H9 (cell line): ENCODE measurements at places on chromosomes 7 and 10. TPM values are rescaled to one million over a fixed set of nuclear protein-coding genes. Genes with fewer than 3 reads are reported as not detected.

GRCh38 chr7:5776894-5777660 is 4.4 kb downstream of the RNF216 start:
- no peak overlapping the region for H3K27ac ChIP-seq
- no peak for DNase-seq
- no peaks in the 10 kb centered on the region for H3K27me3 ChIP-seq
- H3K36me3 ChIP-seq = peaks cover 26% of the 10 kb centered on the region

GRCh38 chr10:109126016-109126415 is 797.3 kb downstream of the XPNPEP1 start:
- no peaks in the 10 kb centered on the region for H3K4me1 ChIP-seq
- H3K27ac ChIP-seq = no peak overlapping the region
- no peak overlapping the region for H3K4me3 ChIP-seq
- no peak for DNase-seq
- H3K27me3 ChIP-seq = no peaks in the 10 kb centered on the region

DNA sequence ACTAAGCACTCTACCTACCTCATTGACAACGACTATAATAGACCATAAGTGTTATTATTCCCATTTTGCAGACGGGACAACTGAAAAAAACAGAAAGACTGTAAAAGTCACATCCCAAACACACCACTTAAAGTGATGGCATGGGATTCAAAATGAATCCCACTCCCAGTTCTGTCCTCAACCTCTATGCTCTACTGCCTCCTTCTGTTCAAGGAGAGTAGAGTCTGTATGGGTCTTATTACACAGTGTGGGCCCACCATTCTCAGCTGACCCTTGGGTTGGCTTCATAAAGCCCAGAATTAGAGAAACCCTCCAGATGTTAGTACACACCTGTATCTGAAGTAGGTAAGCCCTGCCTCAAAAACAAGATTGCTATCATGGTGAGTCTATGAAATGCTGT is 102.2 kb downstream of the GRM8 start:
- H3K4me1 ChIP-seq = no peaks in the 10 kb centered on the region
- H3K4me3 ChIP-seq = no peak overlapping the region
- DNase-seq = no peak
- no peaks in the 10 kb centered on the region for H3K36me3 ChIP-seq
- no peak overlapping the region for H3K27ac ChIP-seq

- no peaks in the 10 kb centered on the region for H3K4me1 ChIP-seq
- no peak overlapping the region for H3K27ac ChIP-seq
- H3K4me3 ChIP-seq = no peak overlapping the region
- DNase-seq = no peak
- no peaks in the 10 kb centered on the region for H3K27me3 ChIP-seq
These were observed 230.4 kb downstream of the USP6NL start for GRCh38 chr10:11381023-11381422.

DNA sequence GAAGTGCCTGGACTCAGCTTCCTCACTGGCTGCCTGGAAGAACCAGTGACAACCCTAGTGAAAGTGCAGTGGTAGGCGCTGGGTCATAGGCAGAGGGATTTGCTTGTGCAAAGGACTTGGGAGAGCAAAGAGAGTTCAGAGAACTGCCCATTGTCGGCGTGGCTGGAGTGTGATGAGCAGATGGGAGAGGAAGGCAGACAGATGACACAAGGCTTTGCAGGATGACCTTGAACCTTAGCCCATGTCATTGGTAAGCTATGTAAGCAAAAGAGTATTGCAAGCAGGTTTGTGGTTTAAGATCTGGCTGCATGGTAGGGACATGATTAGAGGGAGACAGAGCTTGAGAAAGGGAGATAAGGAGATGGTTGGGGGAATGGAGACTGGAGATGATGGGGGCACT is 35.3 kb upstream of the NOBOX start:
- DNase-seq = no peak
- H3K4me3 ChIP-seq = no peak overlapping the region
- no peaks in the 10 kb centered on the region for H3K4me1 ChIP-seq
- H3K36me3 ChIP-seq = no peaks in the 10 kb centered on the region

DNA sequence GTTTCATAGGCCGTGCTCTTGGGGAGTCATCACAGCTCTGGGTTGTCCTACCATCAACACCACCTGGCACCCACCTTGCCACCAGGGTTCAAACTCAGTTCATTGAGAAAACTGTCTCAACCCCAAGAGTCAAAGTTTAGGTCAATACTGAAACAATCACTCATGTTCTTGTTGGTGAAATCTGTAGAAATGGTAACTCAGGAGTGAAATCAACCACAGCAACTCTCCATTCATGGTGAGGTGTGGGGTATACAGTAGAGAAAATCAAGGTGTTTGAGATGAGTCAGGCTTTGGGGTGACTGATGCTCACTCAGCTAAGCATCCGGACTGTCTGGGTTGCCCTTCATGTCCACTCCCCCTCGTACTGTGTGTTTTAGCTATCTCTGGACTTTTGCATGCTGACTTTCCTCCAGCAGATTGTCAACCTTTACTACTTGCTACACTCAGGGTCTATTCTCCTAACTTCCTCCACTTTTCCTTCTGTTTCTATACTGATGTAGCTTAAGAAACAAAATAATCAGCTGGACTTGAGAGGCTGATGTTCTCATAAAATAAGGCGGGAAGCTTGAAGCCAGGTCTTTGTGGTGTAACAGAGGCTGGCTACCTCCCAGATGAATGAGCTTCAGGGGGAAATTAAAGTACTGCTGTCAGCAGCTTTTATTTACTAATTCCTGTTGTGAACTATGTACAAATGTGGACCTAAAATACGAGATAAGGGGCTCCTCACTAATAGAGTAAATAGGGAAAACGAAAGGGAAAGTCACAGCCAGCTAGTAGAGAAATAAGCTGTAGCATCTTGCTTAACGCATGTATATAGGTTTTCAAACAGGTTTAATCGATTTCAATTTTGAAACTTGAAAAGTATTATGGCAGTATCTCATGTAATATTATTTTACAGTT is 173.6 kb upstream of the AKR1E2 start:
- H3K27me3 ChIP-seq = no peaks in the 10 kb centered on the region
- DNase-seq = no peak
- no peaks in the 10 kb centered on the region for H3K36me3 ChIP-seq
- H3K27ac ChIP-seq = no peak overlapping the region

DNA sequence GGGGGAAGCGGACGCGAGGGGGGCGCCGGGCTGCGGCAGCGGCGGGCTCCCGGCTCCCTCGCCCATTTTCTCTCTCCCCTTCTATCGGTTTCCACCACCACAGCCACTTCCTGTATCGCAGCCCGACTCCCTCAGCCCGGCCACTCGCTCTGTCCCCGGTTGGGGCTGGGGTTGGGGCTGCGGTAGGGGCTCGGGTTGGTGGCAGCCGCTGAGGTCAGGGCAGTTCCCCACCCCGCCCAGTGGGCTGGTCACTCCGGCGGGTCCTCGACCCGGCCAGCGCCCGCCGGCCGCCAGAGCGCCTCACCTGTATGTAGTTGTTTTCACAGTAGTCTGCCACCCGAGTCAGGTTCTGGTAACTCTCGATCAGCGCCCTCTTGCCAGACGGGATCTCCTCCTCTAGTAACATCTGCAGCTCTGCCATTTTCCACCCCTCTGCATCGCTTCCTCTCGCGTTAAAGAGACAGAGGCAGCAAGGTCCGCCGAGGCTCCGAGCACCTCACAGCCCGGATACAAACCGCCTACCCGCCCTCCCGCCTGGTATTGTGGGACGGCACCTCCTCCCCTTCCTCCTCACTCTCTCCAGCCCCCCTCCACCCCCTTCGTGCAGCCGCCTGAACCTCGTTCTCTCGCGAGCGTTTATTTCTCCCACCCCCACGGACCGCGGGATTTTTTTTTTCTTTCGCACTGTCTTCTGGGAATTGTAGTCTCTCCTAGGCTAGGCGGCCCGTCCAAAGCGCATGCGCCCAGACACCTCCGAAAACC is at the start of gene ABI1:
ABI1 (minus strand) TSS at position 516 of the 762 bp plus-strand sequence; CDS start at position 421, 95 bp downstream.
- DNase-seq = peak; percentile 98
- no peaks in the 10 kb centered on the region for H3K27me3 ChIP-seq
- peak within 1 kb of the TSS; percentile 99 for H3K4me3 ChIP-seq
- no peaks in the 10 kb centered on the region for H3K4me1 ChIP-seq

- H3K27ac ChIP-seq = no peak overlapping the region
- H3K4me1 ChIP-seq = no peaks in the 10 kb centered on the region; the same call in 1 of the 2 replicates
- H3K36me3 ChIP-seq = no peaks in the 10 kb centered on the region
These were observed 12.7 kb downstream of the FRMD4A start for GRCh38 chr10:14318007-14318406.

- no peaks in the 10 kb centered on the region for H3K27me3 ChIP-seq
- no peak for DNase-seq
- peaks cover 68% of the 10 kb centered on the region for H3K36me3 ChIP-seq
- H3K4me1 ChIP-seq = no peaks in the 10 kb centered on the region
- no peak overlapping the region for H3K4me3 ChIP-seq
These were observed 72.9 kb downstream of the DYNC2I1 start for GRCh38 chr7:158929306-158929705.

GRCh38 chr7:97601931-97602457 is 129.9 kb upstream of the TAC1 start:
- H3K4me3 ChIP-seq = no peak overlapping the region
- H3K27ac ChIP-seq = no peak overlapping the region
- no peaks in the 10 kb centered on the region for H3K4me1 ChIP-seq
- DNase-seq = no peak
- no peaks in the 10 kb centered on the region for H3K36me3 ChIP-seq

DNA sequence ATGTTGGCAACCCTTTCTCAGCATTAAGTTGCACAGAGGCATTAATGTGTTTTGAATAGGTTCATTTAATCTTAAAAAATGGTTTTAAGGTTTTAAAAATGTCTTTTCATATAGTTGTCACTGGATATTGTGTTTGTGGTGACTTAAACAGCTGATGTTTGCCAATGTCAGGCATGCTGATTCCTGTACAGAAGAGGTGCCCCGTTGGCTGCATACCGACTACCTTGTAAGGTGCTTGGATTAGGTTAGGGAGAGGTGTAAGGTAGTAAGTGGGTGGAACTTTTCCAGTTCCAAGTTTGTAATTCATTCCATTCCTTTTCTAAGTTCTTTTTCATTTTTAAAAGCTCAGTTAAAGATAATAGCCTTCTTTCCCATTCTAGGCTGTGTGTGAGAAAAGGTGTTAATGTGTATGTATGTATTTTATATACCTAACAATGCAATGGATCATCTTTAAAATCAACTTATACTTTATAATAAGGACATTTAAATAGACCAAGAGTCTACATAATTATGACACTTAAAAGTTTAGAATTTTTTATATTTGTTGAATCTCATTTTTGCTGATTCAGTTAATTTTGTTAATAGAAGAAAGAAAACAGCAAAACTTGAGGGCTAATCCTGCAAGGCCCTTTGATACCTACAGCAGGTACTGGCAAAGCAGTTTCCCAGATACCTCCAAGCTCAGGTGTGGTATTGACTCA is 155.2 kb downstream of the LCOR start:
- no peaks in the 10 kb centered on the region for H3K27me3 ChIP-seq
- H3K4me3 ChIP-seq = no peak overlapping the region
- H3K4me1 ChIP-seq = no peaks in the 10 kb centered on the region; the same call in 1 of the 2 replicates
- DNase-seq = no peak

DNA sequence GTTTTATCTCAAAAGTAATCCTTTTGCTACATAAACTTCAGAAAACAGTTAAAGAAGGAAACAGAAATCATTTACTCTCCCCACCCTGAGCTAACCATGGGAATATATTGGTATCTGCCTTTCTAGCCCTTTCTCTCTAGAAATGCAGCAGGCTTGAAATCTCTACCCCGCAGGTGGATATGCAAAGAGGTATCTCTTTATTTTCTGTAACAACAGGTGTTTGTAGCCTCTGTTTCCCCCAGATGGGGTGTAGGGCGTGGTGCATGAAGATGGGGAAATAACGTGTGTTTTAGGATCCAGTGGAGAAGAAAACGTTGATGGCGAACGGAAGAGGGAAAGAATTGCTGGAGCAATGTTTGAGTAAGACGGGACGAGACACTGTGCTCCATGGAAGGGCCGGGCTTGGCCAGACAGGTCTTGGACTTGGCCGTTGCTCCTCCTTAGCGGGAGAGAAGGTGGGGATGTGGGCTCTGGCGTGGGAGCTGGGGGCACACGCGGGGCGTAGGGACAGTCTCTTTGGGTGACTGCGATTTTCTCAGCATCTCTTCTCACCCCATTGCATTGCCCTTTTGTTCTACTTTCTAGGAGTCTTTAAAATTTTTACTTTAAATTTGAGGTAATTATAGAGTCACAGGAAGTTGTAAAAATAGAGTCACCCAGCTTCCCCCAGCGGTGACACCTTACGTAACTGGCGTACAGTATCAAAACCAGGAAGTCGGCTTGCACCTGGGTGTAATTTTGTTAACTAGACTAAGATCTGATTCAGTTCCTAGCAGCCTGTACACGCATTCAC is 82.9 kb downstream of the ELFN1 start:
- H3K4me3 ChIP-seq = no peak overlapping the region
- H3K27ac ChIP-seq = no peak overlapping the region
- H3K4me1 ChIP-seq = peaks cover 3% of the 10 kb centered on the region; the same call in 1 of the 2 replicates
- H3K27me3 ChIP-seq = no peaks in the 10 kb centered on the region

- H3K4me3 ChIP-seq = no peak overlapping the region
- no peaks in the 10 kb centered on the region for H3K27me3 ChIP-seq
- peaks cover 12% of the 10 kb centered on the region; the same call in 2 of the 3 replicates for H3K36me3 ChIP-seq
- H3K4me1 ChIP-seq = no peaks in the 10 kb centered on the region
- no peak overlapping the region for H3K27ac ChIP-seq
These were observed 105.1 kb downstream of the GRB10 start for GRCh38 chr7:50677638-50677996.

- H3K4me3 ChIP-seq = no peak overlapping the region
- no peak overlapping the region for H3K27ac ChIP-seq
- H3K4me1 ChIP-seq = no peaks in the 10 kb centered on the region
- no peak for DNase-seq
- no peaks in the 10 kb centered on the region for H3K36me3 ChIP-seq
- no peaks in the 10 kb centered on the region for H3K27me3 ChIP-seq
These were observed 41.8 kb downstream of the STK32C start for GRCh38 chr10:132265890-132266496.

GRCh38 chr10:113732160-113732881 is 19.2 kb upstream of the PLEKHS1 start:
- no peak for DNase-seq
- H3K27ac ChIP-seq = no peak overlapping the region
- H3K4me1 ChIP-seq = peaks cover 4% of the 10 kb centered on the region; the same call in 1 of the 2 replicates
- peaks cover 10% of the 10 kb centered on the region for H3K36me3 ChIP-seq
- no peak overlapping the region for H3K4me3 ChIP-seq
- no peaks in the 10 kb centered on the region for H3K27me3 ChIP-seq

GRCh38 chr7:98235901-98236300 is 16.1 kb downstream of the TECPR1 start:
- no peaks in the 10 kb centered on the region for H3K4me1 ChIP-seq
- peaks cover 3% of the 10 kb centered on the region; the same call in 1 of the 2 replicates for H3K36me3 ChIP-seq
- no peaks in the 10 kb centered on the region for H3K27me3 ChIP-seq
- no peak overlapping the region for H3K27ac ChIP-seq

- H3K27me3 ChIP-seq = no peaks in the 10 kb centered on the region
- peaks cover 16% of the 10 kb centered on the region for H3K4me1 ChIP-seq
These were observed 636.3 kb downstream of the PARD3 start for GRCh38 chr10:34178756-34179155.

GRCh38 chr7:43655584-43655983 is 72.7 kb downstream of the STK17A start:
- H3K27ac ChIP-seq = no peak overlapping the region
- DNase-seq = no peak
- peaks cover 13% of the 10 kb centered on the region; the same call in 1 of the 2 replicates for H3K4me1 ChIP-seq
- H3K27me3 ChIP-seq = no peaks in the 10 kb centered on the region

- no peak for DNase-seq
- no peaks in the 10 kb centered on the region for H3K4me1 ChIP-seq
- H3K36me3 ChIP-seq = peaks cover 11% of the 10 kb centered on the region
These were observed 12.5 kb upstream of the TNRC18 start for GRCh38 chr7:5436003-5436678.

Gene SCART1
- 0.39 and 0.50 TPM in 2 replicates for total RNA-seq

Gene FAM131B
- 17.3 and 18.5 TPM in 2 replicates for total RNA-seq

Gene ZCCHC24
- total RNA-seq = 3.5 and 3.8 TPM in 2 replicates

Gene RSPH10B
- total RNA-seq = 0.63 and 1.1 TPM in 2 replicates

Gene SPDYE16
- total RNA-seq = not detected in 2 replicates

Gene SYT15B
- 0.24 TPM in 1 of 2 replicates, not detected in the other for total RNA-seq

Gene PRKAR2B
- 15.2 and 16.6 TPM in 2 replicates for total RNA-seq

Gene BHLHA15
- 1.4 and 2.1 TPM in 2 replicates for total RNA-seq

Gene PRKCQ
- total RNA-seq = 11.8 and 12.1 TPM in 2 replicates

Gene SFTPA1
- total RNA-seq = not detected in 2 replicates

Gene DUS4L
- total RNA-seq = 10.8 TPM in 2 replicates

Gene EPO
- 0.33 and 0.44 TPM in 2 replicates for total RNA-seq
